Right ventricle myocardium inferior (tissue), 1 donor: ENCODE measurements at places on chromosomes 2 and 18.

DNA sequence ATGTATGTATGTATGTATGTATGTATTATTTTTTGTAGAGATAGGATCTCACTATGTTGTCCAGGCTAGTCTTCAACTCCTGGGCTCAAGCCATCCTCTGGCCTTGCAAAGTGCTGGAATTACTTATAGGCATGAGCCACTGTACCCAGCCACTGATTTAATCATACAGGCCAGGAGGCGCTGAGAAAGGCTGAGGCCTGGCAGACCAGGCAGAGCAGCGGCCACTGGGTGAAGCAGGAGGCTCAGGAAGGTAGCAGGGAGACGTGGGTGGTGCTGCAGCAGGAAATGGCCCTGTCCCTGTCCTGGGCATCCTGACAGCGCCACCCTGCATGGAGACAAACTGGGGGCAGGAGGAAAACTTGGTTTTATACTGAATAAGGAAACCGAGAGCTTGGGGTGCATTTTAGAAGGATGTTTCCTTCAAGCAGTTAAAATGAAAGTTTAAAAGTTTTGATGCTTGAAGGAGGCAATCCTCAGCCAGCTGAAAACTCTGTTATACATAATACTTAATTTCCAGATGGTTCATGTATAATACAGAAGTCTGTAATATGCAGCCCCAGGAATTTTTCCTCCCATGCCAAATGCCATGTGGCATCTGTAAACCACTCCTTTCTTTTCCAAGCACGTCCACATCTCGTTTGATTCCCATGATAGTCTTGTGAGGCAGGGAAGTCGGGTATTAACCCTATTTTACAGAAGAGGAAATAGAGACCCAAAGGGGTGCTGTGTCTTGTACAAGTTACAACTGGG lies 182.4 kb downstream of the CELF4 start:
- no peak for DNase-seq

DNA sequence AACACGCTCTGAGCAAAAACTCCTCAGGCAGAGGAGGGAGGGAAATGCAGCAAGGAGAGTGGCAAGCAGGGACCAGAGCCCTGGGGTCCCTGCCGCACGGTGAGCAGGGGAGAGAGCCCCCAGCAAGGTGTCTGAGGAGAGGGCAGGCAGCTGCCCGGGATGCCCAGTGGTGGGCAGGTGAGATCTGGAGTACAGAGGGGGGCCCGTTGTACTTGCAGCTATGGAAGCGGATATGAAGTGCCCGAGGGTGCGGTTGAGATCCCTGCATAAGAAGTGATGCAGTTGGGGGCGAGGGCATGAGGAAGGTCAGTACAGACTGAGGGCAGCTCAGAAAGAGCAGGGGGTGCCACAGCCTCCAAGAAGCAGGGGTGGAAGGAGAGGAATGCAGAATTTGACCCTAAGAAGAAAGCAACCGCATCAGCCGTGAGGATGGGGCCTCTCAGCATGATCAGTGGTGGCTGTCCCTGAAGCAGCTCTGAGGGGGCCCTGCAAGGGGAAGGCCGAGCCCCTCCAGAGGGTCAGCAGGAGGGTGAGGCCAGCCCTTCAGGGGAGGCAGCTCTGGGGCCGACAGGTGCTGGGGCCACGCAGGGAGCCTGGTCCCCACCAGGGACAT lies 29.4 kb downstream of the MTERF4 start:
- no peak for DNase-seq

GRCh38 chr18:3263132-3263700 lies 1.3 kb downstream of the MYL12B start:
- no peak for DNase-seq

GRCh38 chr2:232874677-232875223 lies 4.7 kb downstream of the SNORC start:
- DNase-seq, result peak; percentile 57

- DNase-seq, result no peak
Observed at GRCh38 chr2:150832686-150833085, 345.2 kb upstream of the RND3 start.

GRCh38 chr2:4357121-4357520 lies 653.7 kb downstream of the DCDC2C start:
- no peak for DNase-seq

DNA sequence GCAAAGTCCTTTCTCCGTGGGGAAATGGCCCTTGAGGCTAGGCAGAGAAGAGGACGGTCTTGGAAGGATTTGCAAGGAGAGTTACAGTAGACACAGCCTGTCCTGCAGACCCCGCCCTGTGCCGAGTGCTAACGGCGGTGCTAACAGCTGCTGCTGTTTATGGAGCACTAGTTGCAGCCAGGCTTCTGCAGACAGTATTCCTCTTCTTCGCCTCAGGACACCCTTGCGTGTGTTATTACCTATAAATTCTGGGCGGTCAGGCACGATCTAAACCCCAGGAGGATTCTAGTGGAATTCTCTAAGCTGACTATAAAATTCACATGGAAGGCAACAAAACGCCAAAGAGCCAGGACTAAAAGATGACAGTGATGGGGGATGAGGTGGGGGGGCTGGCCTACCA lies 139.8 kb downstream of the GLI2 start:
- peak; percentile 71 for DNase-seq

DNA sequence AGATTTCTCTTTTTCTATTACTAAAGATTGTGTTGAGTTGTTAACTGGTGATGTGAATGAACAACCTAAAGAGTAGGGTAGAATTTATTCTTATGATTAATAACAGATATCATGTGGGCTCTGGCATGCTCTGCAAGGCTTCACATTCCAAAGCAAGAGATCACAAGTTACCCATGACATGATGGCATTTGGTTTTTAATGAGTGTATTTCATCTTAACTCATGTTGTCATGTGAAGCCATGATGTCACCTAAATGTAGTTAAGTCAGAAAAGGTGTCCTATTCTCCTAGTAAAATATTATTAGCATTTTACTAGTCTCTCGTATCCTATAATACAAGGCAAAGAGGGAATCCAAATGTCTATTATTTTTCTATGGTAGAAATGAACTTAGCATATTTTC lies 678.0 kb downstream of the ARHGAP15 start:
- no peak for DNase-seq

DNA sequence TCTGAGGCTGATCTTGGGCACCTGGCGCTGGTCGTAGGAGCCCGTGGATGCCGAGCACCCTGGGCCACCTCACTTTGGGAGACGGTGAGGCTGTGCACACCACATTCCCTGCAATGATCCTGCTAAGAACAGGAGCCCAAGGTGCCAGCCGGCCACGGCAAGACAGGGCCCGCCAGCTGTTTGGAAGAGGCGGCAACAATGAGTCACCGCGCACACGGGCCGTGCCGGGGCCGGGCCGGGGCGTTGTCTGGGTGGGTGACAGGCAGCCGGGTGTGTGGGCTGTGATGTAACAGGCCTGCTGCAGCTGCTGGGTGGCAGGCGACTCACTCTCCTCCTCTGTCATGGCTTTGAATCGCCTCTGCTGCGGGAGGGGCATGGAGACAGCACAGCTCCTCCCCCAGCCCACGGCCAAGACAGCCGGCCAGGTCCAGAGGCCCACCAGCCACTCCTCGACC lies 49.7 kb upstream of the ODC1 start:
- DNase-seq, result no peak

DNA sequence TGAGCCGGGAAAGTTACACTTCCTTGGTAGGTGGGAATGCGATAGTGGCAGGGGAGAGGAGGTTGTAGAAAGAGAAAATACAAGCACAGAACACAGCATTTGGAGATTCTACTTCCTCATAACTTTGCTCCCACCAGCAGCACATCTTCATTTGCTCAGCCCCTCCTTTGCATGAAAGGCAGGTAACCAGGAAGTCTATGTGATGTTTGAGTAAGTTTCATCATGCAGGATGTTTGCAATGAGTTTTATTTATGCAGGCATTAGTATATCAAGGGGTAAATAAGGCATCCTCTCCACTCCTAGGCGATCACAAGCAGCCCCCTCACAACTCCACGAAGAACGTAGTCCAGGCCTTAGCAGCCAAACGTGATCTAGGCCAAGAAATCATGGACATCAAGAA lies 5.0 kb downstream of the RNF152 start:
- no peak for DNase-seq

DNA sequence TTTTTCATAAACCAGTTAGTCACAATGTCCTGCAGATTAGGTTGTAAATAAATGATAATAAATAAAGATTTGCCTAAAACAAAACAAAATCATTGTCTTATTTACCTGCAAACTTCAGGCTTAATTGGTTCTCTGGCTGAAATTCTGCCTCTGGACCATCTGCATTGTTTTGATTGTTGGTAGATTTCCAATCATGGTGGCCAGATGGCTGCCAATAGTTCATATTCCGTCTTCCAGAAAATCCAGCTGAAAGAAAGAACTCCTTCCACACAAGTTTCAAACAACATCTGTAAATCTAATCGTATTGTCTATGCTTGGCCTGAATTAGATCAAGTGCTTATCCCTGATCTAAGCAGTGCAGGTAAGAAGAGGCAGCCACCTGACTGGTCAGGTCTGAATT lies 771.1 kb upstream of the ZEB2 start:
- DNase-seq, result no peak

GRCh38 chr18:71485611-71486010 lies 1058.5 kb downstream of the CBLN2 start:
- DNase-seq, result no peak

DNA sequence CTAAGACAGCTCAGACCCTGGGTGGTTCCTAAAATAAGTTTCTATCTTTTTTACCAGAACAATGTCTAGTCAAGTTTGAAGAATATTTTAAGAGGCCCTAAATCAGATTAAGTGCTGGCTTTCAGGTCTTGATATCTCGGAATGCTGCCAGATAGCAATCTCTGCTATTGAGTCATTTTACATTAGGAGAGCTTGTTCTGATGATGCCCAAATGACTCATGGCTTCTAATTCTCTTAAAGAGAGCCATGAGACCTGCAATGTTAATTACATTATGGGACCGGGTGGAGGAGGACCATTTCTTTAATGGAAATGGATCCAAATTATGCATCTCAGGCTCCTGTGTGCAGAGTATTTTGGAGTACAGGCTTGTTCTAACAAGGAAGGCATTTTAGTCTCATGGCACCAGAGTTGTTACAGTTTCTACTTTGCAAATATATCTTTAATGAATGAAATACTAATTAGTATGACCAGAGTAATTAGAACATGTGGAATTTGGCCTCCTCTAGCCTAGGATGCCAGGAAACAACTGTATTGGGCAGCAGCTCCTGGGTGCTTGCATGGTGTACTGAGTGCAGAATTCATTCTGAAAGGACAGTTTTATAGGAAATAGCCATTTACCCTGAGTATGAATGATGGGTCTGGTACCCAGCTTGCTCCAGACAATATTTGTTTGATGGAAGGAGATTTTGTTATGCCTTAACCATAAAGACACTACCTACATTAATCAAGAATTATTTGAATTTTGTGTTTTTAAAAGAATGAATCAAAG lies 94.0 kb upstream of the SULT1C3 start:
- DNase-seq, result no peak

DNA sequence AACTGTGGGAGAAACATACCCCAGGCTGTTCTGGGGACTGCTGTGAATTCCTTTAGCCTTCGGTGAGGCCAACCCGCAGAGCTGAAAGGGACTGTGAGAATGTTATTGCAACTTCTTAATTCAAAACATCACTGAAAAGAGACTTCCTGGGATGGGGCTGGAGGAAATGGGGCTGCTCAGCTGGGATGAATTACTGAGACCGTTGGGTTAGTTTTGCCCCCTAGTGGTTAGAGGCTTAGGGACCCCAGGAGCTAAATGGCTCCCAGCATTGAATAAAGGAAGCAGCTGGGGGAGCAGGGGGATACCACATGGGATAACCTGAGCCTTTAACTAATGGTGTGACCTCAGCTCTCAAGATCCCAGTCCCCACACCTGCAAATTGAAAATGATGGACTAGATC lies 941.1 kb upstream of the FANCL start:
- no peak for DNase-seq

DNA sequence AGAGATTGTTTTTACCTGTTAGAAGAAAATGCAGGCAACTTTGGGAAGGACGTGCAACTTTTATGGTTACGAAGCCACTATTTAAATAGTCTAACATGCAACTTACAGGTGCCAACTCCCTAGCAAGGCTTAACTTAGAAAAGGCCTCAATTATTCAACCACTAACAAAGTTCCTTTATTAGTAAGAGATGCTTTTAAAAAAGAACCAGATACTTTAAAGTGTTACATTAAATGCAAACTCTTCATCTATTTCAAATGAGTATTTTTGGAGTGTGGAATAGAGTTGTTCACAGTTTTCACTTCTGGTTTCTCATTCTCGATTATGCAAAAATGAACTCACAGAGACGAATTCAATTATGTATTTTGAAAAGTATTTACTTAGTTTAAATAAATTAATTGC lies 51.7 kb downstream of the PELI1 start:
- no peak for DNase-seq

- DNase-seq, result peak; percentile 77
Observed at GRCh38 chr2:241036397-241036963, 38.1 kb downstream of the SNED1 start.

DNA sequence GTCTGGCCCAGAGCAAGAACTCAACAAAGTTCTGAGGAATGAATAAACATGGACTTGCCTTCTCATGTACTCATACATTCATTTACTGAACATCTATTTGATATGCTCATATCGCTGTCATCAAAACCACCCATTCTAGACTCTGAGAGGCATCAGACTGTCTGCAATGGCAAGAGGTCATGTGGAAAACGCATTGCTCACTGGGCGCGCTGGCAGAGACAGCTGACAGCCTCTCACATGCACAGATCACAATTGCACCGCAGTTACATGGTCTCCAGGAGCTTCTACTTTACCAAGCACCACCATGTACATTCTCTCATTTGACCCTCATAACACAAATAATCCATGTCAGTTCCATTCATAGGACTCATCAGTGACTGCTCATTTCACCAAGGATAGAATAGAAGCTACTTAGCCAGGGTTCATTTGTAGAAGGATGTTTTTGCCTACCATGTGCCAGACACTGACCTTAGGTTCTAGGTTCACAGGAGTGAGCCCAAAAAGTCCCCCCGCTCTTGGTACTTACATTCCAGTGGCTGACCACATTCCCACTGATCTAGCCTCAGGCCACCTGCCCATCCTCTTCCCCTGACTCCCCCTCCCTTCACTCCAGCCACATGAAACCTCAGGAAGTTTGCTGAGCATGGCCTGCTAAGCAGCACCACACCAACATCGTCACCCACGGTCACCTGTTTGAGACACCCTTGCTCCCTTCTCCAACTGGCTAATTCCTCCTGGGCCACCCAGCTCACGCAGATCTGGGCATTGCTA lies 6.1 kb downstream of the FAM124B start:
- DNase-seq, result no peak

DNA sequence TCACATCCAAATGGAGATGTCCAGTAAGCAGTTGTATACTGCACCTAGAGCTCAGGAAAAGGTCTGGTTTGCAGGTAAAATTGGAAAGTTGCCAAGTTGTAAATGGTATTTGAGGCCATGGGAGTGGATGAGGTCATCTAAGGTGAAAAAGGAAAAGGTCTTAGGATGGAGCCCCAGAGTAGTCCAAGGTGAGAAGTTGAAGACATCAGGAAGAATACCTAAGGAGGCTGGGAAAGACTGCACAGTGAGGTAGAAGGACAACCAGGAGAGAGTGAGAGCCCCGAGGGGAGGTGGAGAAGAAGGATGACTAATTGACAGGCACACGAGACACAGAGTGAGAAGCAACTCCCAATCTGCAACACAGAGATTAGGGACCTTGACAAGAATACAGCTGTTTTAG lies 10.7 kb downstream of the DPP4 start:
- DNase-seq, result no peak
